Effector memory CD8-positive, alpha-beta T cell (primary cell): ENCODE measurements at places on chromosomes 16 and 17.

DNA sequence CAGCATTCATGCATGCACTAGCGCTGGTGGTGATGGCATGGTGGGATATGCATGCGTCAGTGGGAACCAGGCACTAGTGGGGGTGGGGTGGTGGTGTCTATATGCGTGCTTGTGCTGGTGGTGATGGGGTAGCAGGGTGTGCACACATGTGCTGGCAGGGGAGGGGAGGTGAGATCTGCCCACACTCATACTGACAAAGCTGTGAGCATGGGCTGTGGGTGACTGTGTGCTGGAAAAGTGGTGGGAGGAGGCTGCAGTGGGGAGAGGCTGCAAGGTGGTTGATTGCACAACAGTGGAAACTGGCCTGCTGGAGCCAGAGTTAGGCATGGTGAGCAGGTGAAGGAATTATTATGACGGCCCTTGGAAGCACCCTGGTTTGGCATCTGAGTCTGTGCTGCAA, 31.3 kb upstream of the TEKT1 start:
- peaks cover 28% of the 10 kb centered on the region for H3K27me3 ChIP-seq

GRCh38 chr16:85696781-85697180, 8.0 kb upstream of the GINS2 start:
- peaks cover 2% of the 10 kb centered on the region for H3K4me1 ChIP-seq
- H3K36me3 ChIP-seq, result peaks cover 3% of the 10 kb centered on the region
- no peak overlapping the region for H3K4me3 ChIP-seq
- no peak overlapping the region for H3K27ac ChIP-seq

DNA sequence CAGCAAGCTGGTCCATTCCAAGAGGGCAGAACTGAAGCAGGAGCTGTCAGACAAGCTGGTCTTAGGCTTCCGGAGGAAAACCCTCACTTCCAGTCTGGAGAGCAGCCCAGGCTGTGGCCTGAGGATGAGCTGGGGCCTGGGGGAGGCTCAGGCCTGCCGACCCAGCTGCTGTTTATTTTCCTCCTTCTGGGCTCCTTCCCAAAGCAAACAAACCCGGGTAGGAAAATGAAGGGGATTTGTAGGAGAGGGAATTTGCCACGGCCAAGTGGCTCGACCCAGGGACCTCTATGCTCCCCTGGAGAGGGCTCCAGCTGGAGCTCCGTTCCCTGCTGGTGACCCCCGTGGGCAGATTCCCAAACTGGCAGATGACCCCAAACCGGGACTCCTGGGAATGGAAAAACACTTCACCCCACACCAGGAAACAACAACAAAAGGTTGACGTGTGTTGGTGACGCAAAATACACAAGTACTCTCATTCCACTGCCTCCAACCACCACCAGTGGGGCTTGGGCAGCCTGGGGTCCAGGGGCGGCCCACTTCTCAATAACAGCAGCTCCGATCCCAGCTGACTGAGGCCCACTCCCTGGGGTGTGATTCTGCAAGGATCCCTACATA, 8.8 kb downstream of the JUP start:
- no peak for DNase-seq
- no peaks in the 10 kb centered on the region for H3K36me3 ChIP-seq
- H3K4me1 ChIP-seq, result no peaks in the 10 kb centered on the region

GRCh38 chr16:64892835-64893785, 228.8 kb downstream of the CDH11 start:
- no peaks in the 10 kb centered on the region for H3K4me1 ChIP-seq
- DNase-seq, result no peak
- H3K27me3 ChIP-seq, result no peaks in the 10 kb centered on the region

GRCh38 chr16:3945751-3946603, 65.5 kb upstream of the CREBBP start:
- H3K4me1 ChIP-seq, result no peaks in the 10 kb centered on the region
- no peak overlapping the region for H3K4me3 ChIP-seq
- H3K27ac ChIP-seq, result no peak overlapping the region
- no peaks in the 10 kb centered on the region for H3K36me3 ChIP-seq
- H3K27me3 ChIP-seq, result peaks cover 11% of the 10 kb centered on the region
- no peak for DNase-seq

GRCh38 chr16:649631-650030, 466 bp downstream of the WDR90 start:
- DNase-seq, result no peak
- no peak overlapping the region for H3K27ac ChIP-seq
- no peaks in the 10 kb centered on the region for H3K27me3 ChIP-seq
- peak overlapping the region; percentile 60 for H3K4me3 ChIP-seq
- no peaks in the 10 kb centered on the region for H3K4me1 ChIP-seq

DNA sequence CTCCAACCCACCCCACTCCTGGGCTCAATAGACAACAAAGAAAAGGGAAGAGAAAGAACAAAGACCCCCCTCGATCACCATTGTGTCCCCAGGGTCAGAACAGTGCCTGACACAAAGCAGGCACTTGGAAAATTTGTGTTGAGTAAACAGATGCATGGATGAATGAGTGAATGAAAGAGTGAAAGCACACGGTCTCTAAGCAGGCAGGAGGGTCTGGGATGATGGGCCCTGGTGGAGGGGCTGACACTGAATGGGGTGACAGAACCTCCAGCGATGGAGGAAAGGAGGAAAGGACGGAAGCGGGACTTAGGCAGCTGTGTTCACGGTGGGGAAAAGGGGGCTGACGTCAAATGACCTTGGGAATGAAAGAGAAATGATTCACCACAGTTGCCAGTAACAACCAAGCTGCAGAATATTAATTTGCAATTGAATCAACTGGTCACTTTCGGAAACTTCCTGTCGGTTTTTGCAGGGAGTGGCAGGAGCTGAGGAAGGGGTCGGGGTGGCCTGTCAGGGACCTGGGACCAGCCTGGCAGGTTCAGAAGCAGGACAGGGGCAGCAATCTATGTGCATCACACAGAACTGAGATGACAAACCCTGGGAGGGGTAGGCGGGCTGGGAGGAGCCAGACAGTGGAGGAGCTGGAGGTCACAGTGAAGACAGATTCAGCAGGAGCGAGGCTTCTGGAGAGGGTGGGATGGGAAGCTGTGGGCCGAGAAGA, 6.7 kb upstream of the GAST start:
- peaks cover 23% of the 10 kb centered on the region for H3K27me3 ChIP-seq
- no peak for DNase-seq
- H3K4me1 ChIP-seq, result no peaks in the 10 kb centered on the region
